ENCODE measurements at places on chromosomes 12 and 14.

- no peak for DNase-seq
Measured at GRCh38 chr14:35459776-35460175, 55.2 kb upstream of the NFKBIA start.

DNA sequence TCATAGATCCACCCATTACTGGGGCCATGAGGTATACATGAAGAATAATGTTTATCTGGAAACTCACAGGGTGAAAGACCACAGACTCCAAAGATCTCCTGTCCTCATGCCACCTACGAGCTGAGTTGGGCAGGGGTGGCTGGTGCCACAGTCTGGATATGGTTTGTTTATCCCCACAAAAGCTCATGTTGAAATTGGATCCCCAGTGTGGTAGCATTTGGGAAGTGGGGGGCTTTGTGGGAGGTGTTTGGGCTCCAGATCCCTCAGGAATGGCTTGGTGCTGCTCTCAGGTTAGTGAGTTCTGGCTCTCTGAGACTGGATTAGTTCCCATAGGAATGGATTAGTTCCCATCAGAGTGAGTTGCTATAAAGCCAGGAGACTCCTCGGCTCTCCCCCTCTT is 192.3 kb upstream of the FSCB start:
- DNase-seq = no peak

DNA sequence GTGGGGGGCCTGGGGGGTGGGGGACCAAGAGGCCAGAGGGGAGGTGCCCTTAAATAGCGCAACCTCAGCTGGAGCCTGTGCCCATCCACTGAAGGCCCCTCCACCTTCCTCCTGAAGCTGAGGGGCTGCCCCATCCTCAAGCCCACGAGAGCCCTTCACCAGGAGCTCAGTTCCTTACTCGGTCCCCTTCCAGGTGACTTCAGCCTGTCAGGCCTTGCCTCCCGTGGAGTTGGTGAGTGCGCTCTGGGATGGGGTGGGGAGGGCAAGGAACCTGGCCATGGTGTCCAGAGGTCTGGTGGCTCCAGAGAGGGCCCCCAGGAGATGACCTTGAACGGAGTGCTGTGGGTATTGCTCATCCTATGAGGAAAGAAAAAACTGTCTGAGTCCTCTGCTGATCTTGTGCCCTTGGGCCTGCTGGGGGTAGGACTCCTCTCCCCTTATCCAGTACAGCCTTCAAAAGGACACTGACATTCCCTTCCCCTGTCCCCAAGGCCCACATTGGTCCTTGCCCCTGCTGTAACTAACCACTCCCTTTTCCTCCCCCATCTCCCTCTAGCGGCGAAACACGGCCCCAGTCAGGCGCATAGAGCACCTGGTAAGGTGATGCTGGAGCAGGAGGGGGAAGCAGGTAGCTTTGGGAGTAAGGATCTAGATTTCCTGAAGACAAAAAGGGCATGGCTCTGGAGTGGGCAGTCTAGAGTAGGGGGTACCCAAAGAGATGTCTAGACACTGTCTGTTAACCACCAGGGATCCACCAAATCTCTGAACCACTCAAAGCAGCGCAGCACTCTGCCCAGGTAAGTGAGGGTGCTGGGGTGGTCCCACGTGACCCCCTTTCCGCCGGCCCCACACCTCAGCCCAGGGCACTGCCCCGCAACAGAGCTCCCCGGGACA is 3.6 kb downstream of the TNS2 start:
- no peak for DNase-seq

DNA sequence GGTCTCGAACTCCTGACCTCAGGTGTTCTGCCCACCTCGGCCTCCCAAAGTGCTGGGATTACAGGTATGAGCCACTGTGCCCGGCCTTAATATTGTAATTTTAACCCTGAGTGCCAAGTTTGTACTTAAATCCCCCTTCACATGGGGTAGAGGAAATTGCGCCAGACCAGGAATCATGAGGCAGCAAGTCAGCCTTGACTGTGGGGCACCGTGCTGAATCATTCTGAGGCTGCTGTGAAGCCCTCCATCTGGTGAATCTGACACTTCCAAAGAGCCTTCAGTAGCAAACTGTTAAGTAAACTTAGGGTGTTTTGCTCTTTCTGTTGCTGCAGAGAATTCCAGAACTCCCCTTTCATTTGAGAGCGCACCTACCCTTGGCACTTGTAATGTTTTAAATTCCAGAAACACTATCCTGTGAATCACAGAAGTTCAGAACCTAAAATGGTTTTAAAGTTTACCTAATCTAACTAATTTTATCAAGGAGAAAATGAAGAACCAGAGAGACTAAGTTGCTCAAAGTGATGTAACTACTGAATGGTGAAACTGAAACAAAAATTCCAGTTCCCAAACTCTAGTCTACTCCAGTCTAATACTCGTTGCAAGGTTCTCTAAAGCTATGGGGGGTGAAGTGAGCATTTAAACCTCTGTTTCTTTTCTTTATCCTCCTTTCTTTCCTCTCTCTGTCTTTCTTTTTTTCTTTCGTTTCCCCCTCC is 7.5 kb downstream of the HEBP1 start:
- DNase-seq = no peak

DNA sequence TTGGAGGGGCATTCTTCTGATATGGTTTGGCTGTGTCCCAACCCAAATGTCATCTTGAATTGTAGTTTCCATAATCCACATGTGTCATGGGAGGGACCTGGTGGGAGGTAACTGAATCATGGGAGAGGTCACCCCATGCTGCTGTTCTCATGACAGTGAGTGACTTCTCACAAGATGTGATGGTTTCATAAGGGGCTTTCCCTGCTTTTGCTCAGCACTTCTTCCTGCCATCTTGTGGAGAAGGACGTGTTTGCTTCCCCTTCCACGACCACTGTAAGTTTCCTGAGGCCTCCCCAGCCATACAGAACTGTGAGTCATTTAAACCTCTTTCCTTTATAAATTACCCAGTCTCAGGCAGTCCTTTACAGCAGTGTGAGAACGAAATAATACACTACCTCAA is 382.4 kb downstream of the VRK1 start:
- DNase-seq = no peak

GRCh38 chr12:93440043-93440835 is 1.5 kb downstream of the UBE2N start:
- no peak for DNase-seq

DNA sequence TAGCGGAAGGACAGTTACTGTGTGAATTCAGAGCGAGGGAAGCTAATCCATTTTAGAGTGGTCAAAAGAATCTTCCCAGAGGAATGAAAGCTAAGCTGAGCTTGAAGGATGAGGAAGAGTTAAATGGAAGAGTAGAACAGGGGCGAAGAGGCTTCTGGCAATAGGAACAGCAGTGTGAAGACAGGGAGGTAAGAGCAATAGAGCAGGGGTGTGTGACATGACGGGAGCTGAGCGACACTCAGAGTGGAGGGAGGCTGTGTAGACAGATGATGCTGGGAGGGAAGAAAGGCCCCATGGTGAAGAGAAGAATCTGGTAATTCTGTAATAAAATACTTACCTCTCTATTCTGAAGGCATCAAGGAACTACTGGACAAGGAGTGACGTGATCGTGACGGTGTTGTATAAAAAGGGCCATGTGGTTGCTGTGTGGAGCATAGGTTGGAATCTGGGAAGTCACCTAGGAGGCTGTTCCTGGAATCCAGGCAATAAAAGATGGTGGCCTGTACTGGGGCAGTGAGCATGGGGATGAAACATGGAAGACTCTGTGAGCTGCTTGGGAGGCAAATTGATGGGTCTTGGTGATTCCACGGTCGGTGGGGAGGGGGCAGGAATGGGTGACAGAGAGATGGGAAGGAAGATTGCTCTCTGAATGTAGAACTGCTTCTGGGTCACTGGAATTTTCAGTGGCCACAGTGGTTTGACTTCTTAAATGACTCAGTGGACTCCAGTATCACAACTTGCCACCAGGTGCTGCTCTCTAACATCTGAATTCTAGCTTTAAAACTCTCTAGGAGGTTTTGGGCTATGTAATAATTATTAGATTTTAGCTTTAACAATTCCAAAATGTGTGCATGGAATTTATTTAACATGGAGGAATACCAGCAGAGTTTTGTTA is 164.1 kb downstream of the ATP23 start:
- no peak for DNase-seq

- no peak for DNase-seq
Measured at GRCh38 chr12:68612697-68613096, 2.0 kb downstream of the RAP1B start.

DNA sequence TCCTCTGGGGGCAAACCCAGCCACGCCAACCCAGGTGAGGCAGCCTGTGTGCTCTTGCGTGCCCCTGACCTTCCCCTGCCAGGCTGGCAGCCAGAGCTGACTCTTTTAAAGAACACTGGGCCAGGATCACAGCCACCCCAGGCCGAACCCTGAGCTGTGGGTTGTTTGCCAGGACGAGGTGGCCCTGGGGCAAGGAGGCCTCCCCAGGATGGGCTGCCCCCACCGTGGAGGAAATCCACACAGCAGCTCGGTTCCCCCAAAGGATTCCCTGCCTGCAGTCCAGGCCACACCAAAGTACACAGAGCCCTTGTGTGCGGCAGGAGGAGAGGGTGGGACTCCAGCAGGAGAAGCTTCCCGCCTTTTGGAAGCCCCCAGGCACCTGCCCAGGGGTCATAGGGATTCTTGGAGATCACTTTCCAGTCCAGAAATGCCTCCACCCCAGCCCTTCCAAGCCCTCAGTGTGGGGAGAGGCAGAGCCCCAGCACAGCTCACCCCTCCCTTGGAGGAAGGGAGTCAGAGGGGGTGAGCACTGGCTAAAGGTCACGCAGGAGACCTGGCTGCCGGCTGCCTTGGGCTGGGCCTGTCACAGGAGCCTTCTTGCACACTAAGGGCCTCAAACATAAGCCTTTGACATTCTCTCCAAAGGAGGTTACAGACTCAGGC is 115.6 kb downstream of the CALM1 start:
- DNase-seq = no peak

GRCh38 chr12:121432740-121433480 is 33.0 kb downstream of the RNF34 start:
- no peak for DNase-seq

DNA sequence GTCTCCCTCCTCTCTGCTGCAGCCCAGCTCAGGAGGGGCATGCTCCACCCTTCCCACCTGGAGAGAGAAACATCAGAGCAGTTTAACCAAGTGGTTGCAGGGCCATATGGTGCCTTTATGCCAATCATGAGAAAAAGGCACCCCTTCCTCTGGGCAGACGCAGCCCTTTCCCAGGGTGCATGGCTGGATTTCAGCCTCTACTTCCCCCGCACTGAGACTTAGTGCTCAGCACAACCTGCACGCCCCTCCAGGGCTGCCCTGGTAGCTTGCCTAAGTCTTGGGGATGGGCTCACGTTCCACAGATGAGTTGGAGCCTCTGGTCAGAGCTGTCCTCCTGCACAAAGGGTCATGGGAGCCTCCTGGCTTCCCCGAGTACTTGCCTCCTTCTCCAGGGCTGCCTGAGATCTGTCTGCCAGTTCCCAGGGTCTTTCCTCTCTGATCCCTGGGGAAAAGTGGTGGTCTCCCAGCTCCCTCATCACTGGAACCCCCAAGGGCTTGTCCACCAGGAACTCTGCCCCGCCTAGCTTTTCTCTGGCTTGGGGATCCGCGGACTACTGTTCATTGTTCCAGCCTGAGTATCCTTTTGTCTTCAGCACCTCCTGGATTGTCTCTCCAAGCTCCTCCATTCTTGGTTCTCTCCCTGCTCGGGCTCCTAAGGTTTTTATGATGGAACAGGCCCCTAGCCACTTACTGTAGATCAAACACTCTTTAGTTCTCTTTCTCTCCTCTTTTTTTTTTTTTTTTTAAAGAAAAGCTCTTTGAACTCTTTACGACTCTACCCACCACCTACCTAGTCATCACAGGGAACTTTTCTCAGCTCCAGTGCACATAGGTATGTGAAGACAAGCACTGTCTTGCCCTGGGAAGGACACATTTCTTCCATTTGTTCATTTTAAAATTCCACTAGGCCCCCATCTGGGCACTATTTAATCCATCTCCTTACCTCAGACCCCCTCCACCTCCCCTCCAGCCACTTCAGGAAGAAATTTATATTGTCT is 6.1 kb upstream of the KRT74 start:
- DNase-seq = no peak

DNA sequence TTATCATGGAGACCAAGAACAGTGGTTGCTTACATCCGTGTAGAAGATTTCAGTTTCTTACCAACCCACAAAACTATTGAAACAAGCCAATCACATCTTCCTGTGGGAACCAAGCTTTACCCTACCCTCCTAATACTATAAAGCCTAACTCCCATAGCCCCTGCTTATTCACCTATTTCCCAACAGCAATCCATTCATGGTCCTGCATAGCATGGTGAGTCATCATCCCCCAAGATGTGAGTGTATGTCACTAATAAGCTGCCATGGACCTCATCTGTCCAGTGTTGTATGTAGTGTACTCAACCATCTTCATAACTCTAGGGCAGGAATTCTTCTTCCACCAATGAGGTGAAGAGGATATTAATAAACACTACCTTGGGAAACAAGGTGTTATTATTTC is 1620.4 kb upstream of the FLRT2 start:
- no peak for DNase-seq
